ENCODE measurements at places on chromosomes 4 and X.

- DNase-seq = no peak
These were observed 1.8 kb downstream of the SPIN4 start for GRCh38 chrX:63349307-63349706.

DNA sequence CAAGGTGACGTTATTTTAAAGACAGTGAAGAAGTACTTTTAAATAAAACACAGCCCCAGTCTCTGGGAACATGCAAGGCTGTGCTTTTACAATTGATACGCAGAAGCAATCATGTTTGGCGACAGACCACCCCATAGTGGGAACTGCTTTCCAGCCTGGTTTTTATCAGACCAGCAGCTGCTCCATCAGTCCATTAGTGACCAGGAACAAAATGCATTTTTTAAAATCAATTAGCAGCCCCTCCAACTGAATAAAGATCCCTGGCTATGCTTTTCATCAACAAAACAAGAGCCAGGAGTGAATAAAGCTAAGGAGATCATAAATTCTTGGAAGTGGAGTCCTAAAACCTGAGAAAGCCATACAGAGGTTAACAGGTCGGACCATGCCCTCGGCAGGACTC is 153.0 kb upstream of the TENM3 start:
- no peak for DNase-seq

- no peak for DNase-seq
These were observed 96.2 kb upstream of the APOOL start for GRCh38 chrX:84907324-84907968.

GRCh38 chr4:75254745-75255144 is 259.5 kb downstream of the RCHY1 start:
- DNase-seq = no peak

DNA sequence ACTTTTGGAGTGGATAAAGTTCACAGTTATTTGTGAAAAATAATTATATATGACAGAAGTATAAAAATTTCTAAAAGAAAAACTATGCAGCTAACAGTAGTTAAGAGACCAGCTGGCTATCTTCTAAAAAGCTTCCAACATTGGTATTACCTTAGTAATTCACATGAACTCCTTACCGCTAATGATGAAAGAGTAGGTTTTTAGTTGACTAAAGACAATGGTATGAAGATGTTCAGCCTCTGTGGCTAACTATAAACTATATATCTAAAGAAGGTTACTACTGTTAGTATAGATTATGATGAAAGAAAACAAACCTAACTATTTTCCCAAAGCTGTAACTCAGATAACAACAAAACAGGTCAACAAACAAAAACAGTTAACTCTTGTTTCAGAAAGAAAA is 10.4 kb downstream of the CCNI start:
- no peak for DNase-seq

DNA sequence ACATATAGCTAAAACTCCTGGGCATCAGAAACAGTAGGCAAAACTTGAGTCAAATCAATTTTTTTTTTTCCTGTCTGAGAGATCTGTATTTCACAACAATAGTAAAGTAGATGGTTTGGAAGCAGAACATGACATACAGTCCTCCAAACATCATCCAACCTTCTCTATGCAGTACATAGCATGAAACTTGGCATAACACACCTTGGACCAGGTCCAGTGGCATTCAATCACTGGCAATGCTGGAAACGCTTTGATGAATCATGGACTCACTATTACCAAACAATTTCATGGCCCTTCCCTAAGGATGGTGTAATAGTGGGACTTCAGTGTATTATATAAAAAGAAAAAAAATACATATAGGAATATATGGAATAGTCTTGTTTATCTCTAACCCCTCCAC is 154.6 kb downstream of the FMR1NB start:
- no peak for DNase-seq

DNA sequence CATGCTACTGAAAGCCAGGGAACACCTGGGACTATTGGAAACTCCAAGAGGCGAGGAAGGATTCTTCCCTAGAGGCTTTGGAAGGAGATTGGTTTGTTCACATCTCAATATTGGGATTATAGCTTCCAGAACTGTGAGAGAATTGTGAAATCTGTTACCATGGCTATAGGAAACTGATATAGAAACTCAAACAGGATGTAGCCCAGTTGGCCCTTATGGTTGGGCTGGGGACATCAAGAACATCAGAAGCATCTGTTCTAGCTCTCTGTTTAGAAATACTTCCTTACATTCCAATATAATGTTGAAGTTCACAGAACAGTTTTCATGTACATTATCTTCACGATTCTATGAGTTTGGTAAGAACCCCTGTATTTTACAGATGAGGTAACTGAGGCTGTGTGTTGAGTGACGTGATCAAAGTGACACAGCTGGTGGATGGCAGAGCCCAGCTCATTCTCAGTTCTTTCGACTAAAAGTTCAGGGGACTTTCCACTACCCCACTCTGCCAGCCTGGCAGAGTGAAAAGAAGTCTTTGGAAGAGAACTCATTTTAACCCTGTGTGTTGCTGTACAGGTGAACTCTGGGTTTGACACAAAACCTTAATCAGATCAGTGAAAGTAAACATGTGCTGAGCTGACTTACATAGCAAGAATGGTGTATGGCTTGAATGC is 183.0 kb downstream of the GBA3 start:
- no peak for DNase-seq

GRCh38 chr4:174334628-174335027 is 50.9 kb downstream of the CEP44 start:
- no peak for DNase-seq

DNA sequence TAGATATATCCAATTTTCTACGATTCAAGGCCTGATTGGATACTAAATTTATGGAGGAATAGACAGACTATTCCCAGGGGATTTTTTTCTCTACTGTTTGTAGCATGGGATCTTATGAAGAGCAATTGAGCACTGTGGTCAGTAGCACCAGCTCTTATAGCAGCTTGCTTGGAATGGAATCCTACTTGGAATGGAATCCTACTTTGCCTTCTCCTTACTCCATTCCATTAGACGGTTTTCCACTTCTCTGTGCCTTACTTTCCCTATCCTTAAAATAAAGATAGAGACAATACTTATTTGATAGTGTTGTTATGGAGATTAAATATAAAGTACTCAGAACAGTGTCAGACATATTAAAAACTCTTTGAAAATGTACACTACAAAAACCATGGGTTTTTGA is 133.5 kb downstream of the BTC start:
- no peak for DNase-seq

- no peak for DNase-seq
These were observed 73.2 kb downstream of the ENOX2 start for GRCh38 chrX:130829526-130830515.

- DNase-seq = no peak
These were observed 979 bp downstream of the RP2 start for GRCh38 chrX:46837558-46838485.

DNA sequence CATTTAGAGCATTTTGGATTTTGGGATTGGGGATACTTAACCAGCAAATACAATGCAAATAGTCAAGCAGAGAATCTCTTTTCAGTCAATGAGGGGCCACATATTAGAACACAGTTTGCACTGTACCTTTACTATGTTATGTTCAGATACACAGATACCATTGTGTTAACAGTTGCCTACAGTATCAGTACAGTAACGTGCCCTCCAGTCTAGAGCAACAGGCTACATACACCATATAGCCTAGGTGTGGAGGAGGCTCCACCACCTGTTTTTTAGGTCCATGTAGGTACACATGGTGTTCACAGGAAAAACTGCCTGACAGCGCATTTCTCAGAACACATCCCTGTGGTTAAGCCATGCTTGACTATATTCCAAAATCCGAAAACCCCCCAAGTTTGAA is 9.1 kb downstream of the GRPEL1 start:
- DNase-seq = no peak

GRCh38 chrX:50877310-50877709 is 33.2 kb upstream of the BMP15 start:
- peak; percentile 28 for DNase-seq

DNA sequence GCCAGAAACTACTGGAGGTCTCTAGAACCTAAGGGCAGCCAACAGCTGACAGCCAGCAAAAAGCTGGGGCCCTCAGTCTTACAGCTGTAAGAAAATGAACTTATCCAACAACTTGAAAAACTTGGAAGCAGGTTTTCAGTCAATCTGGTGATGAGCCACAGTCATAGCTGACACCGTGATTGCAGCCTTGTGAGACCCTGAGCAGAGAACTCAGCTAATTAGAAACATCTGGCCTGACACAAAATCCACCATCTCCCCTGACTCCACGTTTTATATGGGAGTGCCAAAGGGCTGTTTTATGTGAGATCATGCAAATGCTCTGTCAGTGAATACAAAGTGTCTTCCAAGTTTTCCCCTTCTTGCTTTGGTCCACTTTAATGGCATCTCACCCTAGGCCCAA is 198.8 kb upstream of the DCAF8L1 start:
- no peak for DNase-seq

- no peak for DNase-seq
These were observed 251.9 kb upstream of the KLF3 start for GRCh38 chr4:38411981-38412536.

- DNase-seq = no peak
These were observed 11.3 kb downstream of the TMEM255A start for GRCh38 chrX:120299928-120300327.

DNA sequence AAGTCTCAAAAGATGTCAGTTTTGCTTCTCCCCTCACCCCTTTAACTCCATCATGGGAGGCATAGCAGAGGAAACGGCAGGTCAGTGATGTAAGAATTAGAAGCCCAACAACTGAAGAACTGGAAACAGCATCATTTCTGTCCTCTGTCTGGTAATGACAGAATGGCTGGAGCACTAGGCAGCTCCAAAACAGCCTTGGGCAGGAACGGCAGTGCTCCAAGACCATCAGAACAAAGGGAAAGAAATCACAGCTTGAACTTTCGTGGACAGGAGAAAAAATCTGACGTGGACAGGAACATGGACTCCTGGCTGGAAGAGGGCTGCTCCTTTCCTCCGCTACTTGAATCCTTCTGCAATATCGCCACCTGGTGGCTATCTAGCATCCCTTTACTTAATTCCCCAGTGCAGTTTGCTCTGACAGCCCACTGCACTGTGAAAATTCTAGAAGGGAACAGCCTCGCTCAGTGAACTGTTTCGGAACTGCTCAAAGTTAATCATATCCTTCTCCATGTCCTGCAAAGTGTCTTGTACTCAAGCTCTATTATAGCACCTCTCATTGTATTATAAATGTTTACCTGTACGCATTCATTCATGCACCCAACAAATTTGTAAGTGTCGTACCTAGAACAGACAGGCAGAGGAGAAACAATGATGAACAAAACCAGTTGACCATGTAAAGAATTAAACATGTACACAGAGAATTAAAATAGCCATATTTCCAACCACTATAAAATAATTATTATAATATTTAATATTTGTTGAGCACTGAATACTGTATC is 20.4 kb downstream of the SLC25A53 start:
- DNase-seq = peak; percentile 32

- DNase-seq = no peak
These were observed 67.4 kb downstream of the RNF150 start for GRCh38 chr4:141065872-141066271.

DNA sequence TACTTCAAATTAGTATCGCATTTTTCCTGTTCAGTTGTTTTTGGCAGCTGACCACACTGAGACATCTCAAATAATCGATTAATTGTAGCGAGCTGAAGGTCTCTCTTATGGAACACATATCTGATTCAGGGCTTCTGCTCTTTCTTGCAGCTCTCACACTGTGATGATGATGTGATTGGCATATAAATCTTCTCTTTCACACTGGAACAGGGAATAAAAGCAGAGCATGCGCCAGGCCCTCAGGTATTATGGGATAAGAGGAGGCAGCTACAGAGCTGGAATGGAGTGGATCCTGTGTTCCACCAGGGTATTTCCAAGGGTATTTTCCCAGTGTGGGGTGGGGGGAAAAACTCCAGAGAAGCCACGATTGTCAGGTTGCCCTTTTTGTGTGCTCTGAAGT is 265.4 kb upstream of the CASK start:
- no peak for DNase-seq

DNA sequence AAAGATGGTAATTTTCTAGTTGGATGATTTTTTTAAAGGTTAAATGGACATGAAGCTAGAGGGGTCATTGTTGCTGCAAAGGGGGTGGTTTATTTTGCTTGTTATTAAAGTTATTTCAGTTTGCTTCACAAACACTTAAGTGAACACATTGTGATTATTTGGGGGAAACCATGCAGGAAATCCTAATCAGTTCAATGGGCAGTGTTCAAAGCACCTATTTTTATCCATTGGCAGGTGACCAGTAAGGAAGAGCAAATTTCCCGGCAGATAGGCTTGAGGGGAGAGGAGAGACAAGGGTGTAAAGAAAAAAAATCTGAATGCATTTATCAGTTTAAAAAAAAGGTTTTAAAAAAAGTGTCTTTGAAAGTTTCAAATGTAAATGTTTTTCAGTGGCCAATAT is 17.6 kb downstream of the GPR174 start:
- DNase-seq = no peak

DNA sequence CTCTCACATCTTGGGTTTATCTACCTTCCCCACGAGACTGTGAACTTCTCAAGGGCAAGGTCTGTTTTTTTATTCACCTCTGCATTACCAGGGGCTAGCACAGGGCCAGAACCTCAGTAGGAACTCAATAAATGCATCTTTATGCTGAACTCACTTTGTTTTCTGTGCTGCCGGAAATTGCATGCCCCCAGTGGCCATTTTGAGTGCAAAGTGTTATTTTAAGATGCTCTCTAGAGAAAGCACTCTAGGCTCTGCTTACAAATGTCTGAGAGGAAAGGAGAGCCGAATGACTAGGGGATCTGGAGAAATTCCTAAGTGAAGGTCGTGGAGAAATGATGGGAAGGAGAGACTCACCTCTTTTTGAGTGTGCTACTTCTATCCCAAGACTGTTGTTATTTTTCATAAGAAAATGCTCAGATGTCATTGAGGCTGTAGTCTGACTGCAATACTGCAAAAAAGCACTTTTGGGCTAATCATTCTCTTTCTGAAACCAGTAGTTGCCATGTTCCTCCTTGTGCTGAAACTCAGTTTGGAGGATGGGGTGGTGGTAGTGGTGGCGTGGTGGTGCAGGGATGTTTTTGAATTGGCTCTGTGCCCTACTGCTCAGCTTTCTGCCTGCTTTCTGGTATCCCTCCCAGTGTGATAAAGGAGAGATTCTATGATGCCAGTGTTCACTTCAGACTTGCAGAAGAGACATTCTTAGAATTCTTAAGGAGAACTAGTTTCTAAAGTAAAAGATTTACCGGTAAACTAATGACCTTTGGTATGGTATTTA is 41.3 kb downstream of the DOCK11 start:
- no peak for DNase-seq

Measured in GM04503 (cell line).